Hematopoietic multipotent progenitor cell treated with erythropoietin and hydrocortisone succinate and interleukin-3 and kit ligand, for 8 days (in vitro differentiated cells): ENCODE measurements at places on chromosomes 4 and X.

DNA sequence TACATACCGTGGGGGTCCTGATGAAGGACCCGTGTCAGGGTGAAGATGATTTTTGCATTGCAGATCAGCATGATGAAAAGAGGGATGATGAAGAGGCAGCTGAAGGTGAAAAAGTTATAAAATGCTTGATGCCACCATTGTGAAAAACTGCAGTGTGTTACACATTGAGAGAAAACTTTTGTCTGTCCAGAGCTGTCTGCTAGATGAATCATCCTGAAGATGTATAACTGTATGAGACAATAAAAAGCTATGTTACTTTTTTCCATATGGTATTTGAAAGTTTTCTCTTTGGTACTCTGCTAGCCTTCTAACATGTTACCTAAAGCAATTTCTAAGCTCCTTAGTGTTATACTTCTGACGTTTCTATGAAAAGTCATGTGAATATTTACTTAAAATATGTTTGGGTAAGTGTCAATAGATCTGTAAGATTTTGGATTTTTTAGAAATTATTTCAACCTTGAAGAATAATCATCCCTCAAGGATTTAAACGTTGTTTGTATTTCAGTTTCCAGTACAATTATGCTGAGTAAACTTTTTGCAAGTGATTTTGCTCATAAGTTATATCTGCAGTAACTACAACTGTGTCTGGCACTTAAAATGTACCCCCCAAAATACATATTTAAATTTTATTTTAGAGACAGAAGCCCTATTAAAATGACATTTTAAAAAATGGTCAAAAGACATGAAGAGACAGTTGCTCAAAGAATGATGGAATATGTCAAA, 9.5 kb downstream of the GNRHR start:
- DNase-seq: no peak

- peak; percentile 67 for DNase-seq
Observed at GRCh38 chr4:110196206-110196870, 2.1 kb downstream of the ELOVL6 start.

DNA sequence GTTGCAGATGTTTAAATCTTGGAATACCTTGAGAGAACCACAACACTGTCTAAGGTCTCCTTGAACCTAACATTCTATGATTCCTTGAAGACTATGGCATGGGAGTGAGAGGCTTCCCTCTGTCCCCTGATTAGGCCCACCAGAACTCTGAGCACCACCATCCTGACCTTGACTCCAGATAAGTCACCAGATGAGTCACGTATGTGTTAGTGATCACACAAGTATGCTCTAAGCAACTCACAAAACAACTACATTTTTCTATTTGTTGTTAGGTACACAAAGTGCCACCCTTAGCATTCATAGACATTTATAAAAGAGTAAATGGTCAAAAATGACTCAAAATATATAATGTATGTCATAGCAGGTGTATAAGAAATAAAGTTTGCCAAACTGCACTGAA, 252.9 kb upstream of the CXXC4 start:
- no peak for DNase-seq

- DNase-seq: no peak
Observed at GRCh38 chr4:24404281-24404680, 180.1 kb downstream of the DHX15 start.

DNA sequence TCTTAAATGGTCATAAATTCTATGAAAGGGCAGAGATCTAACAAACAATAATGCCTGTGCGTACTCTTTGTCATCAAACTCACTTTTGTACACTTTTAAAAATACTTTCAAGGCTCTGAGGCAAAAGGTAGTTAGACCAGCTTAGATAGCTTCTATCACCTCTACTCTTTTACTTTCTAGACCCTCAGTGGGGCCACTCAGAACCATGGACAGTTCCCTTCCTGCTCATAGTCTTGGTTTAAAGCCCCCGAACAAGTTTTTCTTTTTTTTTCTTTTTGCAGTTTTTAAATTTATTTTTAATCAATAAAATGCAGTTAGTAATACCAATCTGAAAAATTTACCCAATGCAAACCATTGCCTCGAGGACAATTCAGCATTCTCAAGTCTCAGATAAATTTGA, 460.5 kb upstream of the CNKSR2 start:
- no peak for DNase-seq

DNA sequence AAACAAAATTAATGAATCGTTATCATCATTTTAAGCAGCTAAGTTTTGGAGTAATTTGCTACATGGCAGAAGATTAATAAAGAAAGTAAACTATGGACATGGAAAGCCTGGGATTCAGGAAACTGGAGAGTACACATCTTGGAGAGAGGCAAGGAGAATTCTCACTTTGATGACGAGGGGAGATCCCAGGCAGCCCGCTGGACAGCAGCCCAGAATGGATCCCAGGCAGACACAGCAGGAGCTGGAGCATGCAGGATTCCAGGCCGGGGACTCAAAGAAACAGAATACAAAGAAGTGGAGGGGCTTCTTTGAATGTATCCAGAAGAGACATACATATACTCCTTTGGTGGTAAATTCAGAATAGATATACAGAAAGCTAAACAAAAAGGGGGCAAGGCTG, 118.0 kb upstream of the ATP6AP2 start:
- no peak for DNase-seq

- DNase-seq: no peak
Observed at GRCh38 chr4:113170805-113171468, 121.5 kb downstream of the ANK2 start.

DNA sequence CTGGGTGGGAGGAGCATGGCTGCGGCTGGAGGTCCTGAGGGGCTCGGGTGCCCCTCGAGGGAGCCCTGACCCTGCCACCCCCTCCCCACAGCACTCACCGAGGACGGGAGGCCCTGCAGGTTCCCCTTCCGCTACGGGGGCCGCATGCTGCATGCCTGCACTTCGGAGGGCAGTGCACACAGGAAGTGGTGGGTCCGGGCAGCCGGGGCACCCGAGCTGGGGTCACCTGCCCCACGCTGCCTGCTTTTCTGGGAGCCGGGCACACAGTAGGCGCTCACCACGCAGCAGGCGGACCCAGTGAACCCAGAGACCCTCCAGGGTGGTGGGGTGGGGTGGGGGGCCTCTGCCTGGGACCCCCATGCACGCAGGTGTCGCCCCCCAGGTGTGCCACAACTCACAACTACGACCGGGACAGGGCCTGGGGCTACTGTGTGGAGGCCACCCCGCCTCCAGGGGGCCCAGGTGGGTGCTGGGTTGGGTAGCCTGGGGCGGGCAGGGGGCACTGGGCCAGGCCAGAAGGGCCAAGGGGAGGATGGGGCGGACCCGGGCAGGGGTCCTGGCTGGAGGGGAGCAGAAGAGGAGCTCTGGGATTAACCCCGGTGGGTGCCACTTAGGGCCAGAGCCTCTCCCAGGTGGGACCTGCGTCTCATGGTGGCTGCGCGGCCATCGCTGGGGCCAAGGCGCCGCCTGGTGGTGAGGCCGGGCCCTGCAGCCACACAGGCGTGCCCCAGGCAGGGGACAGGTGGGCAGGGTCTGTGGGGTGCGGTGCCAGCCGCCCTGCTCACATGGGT, 1.4 kb downstream of the HGFAC start:
- DNase-seq: peak; percentile 48

DNA sequence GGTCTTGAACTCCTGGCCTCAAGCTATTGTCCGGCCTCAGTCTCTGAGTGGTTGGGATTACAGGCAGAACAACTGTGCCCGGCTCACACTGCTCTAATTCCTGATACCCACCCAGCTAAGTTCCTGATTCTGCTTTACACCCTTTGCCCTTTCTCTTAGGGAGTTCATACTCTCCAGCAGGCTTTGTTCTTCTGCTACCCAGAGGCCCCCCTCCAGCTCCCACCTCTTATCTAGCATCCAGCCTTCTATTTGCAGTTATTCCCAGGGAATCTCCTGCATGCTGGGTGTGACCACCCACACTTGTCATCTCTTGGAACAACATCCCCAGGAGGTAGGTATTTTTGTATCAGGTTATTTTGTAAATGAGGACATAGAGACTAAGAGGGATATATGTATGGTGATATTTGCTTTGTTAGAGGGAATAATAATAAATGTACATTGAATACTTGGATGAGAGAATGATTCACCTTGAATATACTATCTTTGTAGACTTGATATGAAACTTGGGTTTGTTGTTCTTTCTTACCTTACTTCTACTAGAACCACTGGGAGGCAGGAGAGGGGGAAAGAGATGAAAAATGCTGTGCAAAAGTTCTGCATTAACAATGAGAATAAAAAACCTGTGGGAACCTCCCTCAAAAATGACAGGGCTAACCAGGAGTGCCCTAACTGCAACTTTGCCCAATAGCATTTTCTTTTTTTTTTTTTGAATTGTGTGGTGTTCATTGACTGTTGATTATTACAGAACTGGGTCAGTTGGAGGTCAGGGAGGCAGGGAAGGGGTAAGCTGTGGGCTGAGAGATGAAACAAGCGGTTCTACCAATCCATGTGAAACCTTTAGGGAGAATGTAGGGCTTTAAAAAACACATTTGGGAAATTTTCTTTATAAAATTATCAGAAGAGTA, 157.4 kb downstream of the SPRY1 start:
- DNase-seq: no peak

DNA sequence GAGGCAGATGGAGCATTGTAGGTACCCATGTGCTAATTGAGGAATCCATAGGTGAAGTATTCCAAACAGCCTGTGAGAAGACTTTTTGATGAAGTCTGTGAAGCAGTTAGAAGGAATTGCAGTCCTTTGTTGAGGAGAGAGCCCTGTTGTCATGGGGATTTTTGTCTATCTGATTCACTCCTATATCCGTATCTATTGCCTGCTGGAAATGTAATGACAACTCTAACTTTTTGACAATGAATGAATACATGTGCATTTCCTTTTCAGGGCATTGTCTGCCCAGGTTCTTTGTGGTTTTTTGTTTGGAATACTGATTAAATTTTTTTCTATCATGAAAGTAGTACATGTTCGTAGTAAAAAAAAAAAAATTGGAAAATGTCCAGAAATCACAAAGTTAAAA, 31.1 kb downstream of the STK32B start:
- DNase-seq: no peak

DNA sequence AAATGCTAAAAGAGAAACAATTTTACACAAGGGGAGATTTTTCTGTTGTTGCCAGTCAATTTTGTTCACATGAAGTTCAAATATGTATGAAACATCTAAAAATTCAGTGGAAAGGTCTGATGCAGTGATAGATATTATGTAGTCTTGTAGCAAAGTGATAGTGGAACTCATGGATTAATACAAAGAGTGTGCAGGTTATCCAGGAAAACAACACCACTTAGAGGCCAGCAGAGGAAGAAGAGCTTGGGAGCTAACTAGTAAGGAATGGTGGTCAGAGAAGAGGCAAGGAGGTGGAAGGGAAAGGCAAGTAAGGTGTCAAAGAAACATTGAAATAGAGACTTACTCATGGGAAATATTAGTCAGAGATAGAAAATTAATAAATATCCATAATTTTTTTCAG, 395.6 kb downstream of the MAPK10 start:
- no peak for DNase-seq

- DNase-seq: no peak
Observed at GRCh38 chrX:154776753-154777152, 14.1 kb downstream of the DKC1 start.

DNA sequence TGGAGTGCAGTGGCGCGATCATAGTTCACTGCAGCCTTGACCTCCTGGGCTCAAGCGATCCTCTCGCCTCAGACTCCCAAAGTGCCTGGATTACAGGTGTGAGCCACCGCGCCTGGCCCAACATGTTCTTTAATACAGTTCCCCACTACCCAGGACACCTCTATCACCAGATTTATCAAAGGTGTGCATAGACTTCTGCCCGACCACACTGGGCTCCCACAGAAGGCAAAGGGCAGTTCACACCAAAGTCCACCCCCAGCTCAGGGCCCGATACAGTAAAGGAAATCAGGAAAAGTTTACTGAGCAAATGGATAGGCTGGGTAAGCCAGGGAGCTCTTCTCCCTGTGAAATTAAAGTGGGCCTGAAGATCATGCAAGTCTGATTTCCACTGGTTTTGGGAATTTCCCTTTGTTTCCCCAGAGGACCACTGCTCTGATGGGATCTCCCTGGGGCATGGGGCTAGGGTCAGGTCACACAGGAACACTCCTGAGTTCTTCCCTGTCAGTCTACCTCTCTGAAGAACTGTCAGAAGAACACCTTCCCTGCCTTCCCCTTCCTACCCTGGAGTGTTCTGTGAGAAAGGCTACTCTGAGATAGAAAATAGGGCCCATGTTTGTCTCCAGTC, 17.7 kb upstream of the PIM2 start:
- DNase-seq: no peak

GRCh38 chrX:15723887-15724517, 14.1 kb upstream of the CA5B start:
- DNase-seq: no peak

DNA sequence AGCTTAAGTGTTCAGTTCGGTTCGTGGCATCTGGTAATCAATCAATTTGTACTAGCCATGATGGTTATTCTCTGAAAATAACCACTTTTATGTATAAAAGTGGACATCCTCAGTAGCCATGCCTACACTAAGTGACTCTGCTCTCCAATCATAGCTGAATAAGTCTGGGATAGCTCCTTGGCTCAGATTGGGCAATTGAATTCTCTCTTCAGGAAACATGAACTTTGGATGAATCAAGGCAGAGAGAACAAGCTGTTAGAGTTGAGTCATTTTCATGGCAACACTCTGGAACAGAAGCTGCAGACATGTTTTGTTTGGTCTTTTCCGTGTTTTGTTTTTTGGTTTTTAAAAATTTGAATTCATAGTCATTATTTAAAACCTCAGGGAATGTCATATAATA, 66.8 kb upstream of the TMEM164 start:
- DNase-seq: no peak

DNA sequence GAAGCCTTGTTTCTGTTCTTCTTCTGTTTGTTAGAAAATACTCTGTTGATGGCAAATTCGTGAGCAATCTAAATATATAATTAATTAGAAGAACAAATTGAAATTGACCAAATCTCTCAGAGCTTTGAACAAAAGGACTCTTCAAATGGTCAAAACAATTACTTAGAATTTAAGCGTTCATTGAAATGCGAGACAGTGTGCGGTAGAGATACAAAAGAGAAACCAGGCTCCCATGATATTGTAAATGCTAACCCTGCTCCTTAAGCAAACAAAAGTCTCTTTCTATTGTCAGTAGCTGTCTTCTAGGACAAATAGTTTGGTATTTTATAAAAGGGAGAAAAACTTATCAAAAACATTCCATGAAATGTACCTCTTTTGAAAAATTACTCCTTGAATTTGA, 453.4 kb upstream of the MAGEB2 start:
- DNase-seq: no peak

GRCh38 chr4:54647070-54647469, 10.7 kb upstream of the KIT start:
- no peak for DNase-seq

DNA sequence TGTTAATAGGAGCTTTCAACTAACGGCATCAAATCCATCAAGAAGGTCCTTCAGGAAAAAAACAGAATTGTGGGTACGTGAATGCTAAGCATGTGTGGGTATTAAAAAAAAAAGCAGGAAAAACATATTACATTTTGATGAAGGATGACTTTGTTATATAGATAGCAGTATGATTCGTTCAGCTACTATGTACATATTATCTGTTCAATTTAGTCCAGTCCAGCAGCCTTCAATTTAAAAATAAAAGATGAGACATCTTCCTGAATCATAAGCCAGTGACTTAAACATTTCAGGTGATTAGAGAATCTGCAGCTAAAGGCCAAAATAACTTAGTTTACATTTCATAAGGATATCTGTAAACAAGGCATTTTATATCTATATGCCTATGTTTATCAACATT, 63.4 kb downstream of the LCORL start:
- DNase-seq: no peak
